ENCODE measurements at places on chromosomes 13 and 19. TPM values are rescaled to one million over a fixed set of nuclear protein-coding genes. Genes with fewer than 3 reads are reported as not detected.

PEG3 gene
- polyA plus RNA-seq, result not detected

TPTE2 gene
- 1.0 TPM for polyA plus RNA-seq

MYO1F gene
- polyA plus RNA-seq, result 0.40 TPM

ATP4A gene
- 0.34 TPM for polyA plus RNA-seq

PLK5 gene
- polyA plus RNA-seq, result 7.1 TPM

HPN gene
- polyA plus RNA-seq, result 0.15 TPM

TBXA2R gene
- polyA plus RNA-seq, result not detected

LIPE gene
- polyA plus RNA-seq, result 19.1 TPM

CXCL17 gene
- polyA plus RNA-seq, result not detected

ZNF701 gene
- 8.0 TPM for polyA plus RNA-seq

DYRK1B gene
- polyA plus RNA-seq, result 11.3 TPM

TNFRSF19 gene
- 2.3 TPM for polyA plus RNA-seq

TMEM255B gene
- 0.12 TPM for polyA plus RNA-seq

CSNK1G2 gene
- 110 TPM for polyA plus RNA-seq

STOML3 gene
- polyA plus RNA-seq, result not detected

FFAR3 gene
- not detected for polyA plus RNA-seq

PRKACA gene
- 28.1 TPM for polyA plus RNA-seq

SULT2A1 gene
- not detected for polyA plus RNA-seq

CYP2A6 gene
- not detected for polyA plus RNA-seq

ZNF575 gene
- polyA plus RNA-seq, result not detected

RGL3 gene
- polyA plus RNA-seq, result not detected

F7 gene
- 0.32 TPM for polyA plus RNA-seq

ZFP28 gene
- 45.1 TPM for polyA plus RNA-seq

RDH8 gene
- not detected for polyA plus RNA-seq

HIF3A gene
- 2.0 TPM for polyA plus RNA-seq

PCDH17 gene
- 6.5 TPM for polyA plus RNA-seq

RXFP2 gene
- not detected for polyA plus RNA-seq

Measured in neural cell (in vitro differentiated cells).